ENCODE measurements at places on chromosomes 2 and 18.

GRCh38 chr2:160073284-160073888 lies 11.0 kb upstream of the PLA2R1 start:
- DNase-seq, result no peak

DNA sequence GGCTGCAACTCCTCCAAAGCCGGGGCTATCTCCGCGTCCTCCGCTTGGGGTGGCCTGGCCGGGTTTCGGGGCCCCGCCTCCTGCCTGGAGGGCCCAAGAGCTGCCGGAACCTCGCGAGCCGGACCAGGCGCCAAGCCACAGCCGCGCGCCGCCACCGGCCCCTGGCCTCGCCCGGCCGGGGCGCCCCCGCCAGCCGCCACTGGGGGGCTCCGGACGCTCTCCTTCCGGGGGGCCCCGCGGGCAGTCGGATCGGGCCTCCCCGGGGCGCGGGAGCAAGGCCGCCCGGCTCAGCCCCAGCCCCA lies 17.4 kb upstream of the HAAO start:
- peak; percentile 82 for DNase-seq

GRCh38 chr18:46042571-46043123 lies 29.4 kb downstream of the PSTPIP2 start:
- DNase-seq, result no peak

DNA sequence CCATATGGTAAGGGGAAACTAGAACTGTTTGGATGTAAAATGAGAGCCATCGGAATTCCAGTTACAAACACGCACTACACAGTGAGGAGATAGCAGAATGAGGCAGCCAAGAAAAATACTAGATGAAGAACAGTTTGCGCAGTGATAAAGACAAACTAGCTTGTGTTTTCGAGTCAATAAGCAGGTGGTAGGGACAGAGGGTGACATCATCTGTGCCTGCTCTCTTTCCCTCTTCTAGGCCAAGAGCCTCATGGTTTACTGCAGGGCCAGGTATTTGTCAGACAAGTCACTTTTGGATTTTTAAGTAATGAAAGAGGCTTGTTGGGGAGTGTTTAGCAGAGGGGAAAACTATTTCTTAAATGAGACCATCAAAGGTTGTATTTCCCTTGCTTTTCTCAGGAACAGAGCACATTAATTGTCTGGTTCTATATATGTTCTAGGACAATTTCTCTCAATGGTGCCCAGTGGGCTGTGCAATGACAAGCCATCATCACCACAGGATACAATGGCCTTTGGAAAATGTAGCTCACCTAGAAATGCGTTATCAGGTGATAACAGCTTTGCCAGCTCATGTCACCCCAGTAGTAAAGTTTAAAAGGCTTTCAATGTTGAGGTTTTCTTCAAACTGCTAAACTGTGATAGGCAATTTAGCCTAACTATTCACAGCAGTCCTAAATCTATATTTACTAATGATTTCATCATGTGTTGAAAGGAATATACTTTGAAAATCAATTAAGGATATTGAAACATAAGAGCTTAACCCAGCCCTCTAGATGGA lies 1210.3 kb upstream of the ZEB2 start:
- no peak for DNase-seq

GRCh38 chr2:241316825-241317224 lies 1.1 kb downstream of the SEPTIN2 start:
- DNase-seq, result no peak

DNA sequence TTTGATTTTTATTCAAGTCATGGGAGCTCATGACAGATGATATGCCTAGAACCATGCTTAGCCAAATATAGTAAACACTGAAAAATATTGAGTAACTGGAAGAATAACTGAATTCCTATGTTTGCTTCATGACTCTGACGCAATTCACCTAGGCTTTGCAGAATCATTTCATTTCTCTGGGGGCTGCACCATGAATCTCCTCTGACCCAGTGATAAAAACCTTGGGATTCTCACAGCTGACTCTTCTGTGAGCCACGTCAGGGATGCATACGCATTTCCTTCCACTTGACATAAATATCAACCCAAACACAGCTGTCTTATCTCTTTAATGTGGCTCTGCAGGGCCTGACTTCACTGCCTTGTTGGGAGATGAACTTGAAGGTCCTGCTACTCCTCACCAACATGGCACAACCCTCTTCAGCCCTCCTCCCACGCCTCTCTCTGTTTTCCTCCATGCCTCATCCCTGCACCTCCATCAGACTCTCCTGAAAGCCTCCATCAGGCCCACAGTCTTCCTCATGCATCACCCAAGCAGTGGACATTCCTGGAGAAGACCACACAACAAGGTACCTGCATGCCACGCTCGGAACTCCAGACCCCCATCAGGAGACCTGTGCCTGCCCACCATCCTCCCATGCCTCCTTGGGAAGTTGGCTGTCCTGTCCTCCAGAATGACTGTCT lies 29.8 kb downstream of the COL6A3 start:
- DNase-seq, result no peak

- DNase-seq, result no peak
Measured at GRCh38 chr2:31234683-31235503, 941 bp downstream of the EHD3 start.
